ENCODE measurements at places on chromosomes 4 and X.

GRCh38 chr4:81003597-81004111, 26.9 kb upstream of the BMP3 start:
- no peak for DNase-seq

- no peak for DNase-seq
Observed at GRCh38 chr4:54657551-54658251, at the start of gene KIT. KIT (plus strand) TSS chr4:54657957; CDS start chr4:54658015, 58 bp downstream.

DNA sequence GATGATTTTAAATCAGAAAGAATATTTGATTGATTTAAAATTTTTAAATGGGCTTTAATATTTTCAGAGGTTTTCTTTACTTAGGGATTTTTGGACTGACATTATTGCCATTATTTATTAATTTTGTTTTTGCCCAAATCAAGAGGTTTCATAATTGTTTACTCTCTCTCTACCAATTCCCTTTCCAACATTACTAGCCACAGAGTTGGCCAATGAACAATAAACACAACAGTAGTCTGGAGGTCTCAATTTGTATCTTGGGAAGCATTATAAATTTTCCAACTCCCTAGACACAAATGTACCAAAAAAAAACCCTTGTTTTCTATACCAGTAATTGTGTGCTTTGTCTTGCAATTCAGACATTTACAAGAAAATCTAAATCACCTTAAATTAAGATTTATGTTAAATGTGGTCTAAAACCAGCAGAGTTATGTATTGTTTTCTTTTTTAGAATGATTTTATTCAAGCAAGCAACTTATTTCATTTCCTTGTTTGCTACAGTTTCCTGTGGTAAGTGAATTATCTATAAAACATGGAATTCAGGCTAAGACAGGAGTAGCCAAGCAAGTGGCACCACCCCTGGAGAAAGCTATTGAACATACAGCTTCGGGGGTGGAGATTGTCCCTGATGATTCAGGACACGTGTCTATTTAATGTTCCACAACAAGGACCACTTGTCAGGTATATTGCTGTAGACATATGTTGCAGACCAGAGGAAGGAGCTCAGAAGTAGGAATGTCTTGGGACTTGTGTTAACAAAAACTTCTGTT, 622 bp downstream of the KLKB1 start:
- no peak for DNase-seq

GRCh38 chr4:2069161-2069971, 10.2 kb downstream of the NAT8L start:
- no peak for DNase-seq

DNA sequence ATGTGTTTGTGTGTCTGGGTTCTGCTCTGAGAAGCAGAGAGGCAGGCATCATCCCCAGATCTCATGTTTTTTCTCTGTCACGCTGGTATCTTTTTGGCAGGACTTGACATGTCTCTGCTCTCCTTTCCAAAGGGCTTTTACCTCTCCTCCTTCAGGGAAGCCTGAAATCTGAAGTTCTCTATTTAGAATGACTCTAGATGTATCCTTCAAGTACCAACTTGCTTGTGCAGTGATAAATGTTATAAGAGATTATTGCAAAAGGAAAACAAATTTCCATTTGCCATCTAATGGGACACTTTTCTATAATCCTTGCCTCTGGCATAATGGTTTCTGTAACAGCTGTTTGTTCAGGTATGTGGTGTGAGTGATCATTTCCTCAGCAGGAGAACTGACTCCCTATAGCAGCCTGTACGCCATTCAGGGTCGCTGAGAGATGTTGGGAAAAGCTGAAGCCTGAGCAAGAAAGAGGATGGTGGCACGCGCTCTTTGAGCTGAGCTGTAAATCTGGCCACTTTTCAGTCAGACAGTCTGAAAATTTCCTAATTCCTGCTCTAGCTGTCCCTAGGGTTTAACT, 72.5 kb downstream of the CNGA2 start:
- DNase-seq, result no peak

DNA sequence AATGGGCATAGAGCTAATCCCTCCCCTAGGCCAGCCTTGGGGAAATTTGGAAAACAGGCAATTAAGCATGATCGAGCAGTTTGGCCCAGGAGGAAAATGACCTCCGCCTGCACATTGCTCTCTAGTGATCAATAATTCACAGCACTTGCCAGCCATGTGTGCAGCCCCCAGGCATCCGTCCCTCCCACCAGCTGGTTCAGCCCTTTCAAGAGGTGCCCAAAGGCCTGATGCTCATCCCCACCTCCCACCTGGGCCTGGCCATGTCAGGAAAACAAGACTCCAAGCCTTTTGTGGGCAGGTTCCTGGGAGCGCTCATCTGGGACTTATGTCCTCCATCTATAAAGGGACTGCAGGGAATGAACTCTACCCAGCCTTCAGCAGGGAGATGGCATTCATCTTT, 17.5 kb upstream of the PPP2R2C start:
- DNase-seq, result no peak

DNA sequence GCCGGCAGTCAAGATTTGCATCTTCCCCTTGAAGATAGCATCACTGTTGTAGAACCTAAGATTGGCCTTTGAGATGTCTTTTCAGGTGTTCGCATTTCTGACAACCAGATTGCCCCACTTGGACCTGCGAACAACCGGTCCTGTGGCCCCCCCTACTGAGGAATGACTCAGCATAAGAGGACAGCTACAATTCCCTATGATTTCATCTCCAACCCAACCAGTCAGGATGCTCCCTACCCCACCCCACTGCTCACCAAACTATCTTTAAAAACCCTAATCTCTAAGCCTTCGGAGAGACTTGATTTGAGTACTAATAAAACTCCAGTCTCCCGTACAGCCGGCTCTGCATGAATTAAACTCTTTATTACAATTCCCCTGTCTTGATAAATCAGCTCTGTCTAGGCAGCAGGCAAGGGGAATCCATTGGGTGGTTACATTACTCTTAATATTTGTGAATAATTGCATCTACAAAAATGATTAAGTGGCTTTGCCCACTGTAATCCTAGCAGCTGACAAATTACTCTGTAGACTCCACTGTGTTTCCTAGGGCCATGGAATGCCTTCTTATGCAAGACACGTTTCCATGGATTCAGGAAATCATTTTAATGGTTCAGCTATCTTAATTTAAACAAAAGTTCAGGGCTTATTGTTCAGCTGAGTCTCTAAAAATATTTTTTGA, 95.4 kb downstream of the GPR143 start:
- no peak for DNase-seq

- DNase-seq, result no peak
Observed at GRCh38 chrX:44775726-44776125, 68.1 kb upstream of the DUSP21 start.

DNA sequence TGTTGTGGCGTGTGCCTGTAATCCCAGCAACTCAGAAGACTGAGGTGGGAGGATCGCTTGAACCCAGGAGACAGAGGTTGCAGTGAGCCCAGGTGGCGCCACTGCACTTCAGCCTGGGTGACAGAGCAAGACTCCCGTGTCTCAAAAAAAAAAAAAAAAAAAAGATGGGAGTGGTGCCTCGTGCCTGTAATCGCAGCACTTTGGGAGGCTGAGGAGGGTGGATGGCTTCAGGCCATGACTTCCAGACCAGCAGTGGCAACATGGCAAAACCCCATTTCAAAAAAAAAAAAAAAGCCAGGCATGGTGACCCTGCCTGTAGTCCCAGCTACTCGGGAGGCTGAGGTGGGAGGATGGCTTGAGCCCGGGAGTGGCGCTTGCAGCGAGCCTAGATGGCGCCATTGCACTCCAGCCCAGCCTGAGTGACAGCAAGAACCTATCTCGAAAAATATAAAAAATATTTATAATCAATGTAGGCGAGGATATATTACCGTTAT, 27.0 kb downstream of the EIF2S3 start:
- DNase-seq, result no peak

- DNase-seq, result no peak
Observed at GRCh38 chrX:17564689-17565409, 172.4 kb upstream of the SCML1 start.

DNA sequence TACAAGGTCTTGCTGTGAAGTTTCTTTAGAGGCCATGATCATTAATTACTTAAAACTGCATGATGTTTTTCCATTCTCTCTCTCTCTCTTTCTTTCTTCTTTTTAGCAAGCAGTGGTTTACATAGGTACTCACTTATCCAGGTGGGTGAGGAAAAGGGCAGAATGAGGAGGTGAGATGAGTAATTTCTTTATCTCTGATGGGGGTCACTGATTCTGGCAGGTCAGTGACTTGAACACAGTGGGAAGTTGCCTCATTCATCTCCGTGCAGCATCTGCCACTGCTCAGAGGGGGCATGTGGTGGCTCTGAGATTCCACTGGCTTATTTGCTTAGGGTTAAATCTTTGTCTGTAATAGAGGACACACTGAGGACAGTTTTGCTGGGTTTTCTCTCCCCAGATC, 62.6 kb downstream of the FAM114A1 start:
- no peak for DNase-seq

DNA sequence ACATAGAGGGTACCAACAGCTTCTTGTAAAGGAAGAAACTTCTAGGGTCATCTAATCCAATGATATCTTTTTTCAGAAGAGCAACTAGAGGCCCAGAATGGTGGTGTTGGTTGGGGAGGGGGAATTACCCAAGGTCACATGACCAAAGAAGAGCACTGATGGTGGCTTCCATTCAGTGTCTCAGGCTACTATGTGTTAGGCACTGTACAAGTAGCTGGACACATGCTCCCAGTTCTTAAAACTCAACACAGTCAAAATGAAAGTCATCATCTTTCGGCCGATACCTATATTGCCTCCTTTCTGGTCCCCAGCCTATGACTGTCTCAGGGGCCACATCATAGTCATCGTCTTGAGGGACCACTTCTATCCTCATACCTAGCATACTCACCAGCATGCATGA, 88.1 kb downstream of the ARHGAP6 start:
- DNase-seq, result no peak

- no peak for DNase-seq
Observed at GRCh38 chr4:112288455-112288854, 2.8 kb upstream of the TIFA start.

- DNase-seq, result no peak
Observed at GRCh38 chr4:17717301-17717700, 64.1 kb downstream of the FAM184B start.

DNA sequence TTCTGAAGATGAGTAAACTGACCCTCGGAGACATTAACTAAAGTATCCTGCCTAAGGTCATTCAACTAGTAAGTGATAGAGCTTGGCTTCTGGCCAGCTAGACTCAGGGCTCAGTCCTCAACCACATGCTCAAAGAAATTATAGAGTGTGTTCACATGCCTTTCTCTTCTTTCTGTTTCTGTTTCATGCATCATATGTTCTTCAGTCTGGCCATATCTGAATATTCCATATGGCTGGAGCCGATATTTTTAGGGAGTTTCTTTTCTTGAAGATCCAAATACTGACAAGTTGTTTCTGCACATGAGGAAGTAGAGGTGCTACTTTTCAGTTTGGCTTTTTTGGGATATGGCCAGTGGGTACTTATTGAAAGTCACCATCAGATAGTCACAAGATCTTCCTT, 44.9 kb downstream of the MMRN1 start:
- DNase-seq, result no peak

GRCh38 chr4:55124322-55125076, 896 bp downstream of the KDR start:
- DNase-seq, result no peak

- no peak for DNase-seq
Observed at GRCh38 chr4:117225471-117225870, 140.1 kb upstream of the TRAM1L1 start.

- no peak for DNase-seq
Observed at GRCh38 chr4:166602068-166602467, 632.2 kb downstream of the SPOCK3 start.

DNA sequence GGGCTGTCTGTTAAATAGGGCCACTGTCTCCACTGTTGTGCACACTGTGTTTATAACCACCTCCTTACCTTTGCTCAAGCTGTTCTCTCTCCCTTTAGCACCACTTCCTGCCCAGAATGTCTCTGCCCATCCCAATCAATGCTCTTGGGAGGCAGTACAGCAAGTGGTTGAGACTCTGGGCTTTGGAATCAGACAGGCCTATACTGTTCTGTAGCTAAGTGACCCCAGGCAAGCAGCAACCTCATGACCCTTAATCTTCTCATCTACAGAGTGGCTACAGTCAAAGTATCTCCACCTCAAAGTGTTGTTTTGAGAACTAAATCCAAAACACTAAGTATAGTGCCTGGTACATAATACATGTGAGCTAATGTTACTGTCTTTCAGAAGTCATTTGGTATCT, 3.8 kb upstream of the TXK start:
- DNase-seq, result no peak

DNA sequence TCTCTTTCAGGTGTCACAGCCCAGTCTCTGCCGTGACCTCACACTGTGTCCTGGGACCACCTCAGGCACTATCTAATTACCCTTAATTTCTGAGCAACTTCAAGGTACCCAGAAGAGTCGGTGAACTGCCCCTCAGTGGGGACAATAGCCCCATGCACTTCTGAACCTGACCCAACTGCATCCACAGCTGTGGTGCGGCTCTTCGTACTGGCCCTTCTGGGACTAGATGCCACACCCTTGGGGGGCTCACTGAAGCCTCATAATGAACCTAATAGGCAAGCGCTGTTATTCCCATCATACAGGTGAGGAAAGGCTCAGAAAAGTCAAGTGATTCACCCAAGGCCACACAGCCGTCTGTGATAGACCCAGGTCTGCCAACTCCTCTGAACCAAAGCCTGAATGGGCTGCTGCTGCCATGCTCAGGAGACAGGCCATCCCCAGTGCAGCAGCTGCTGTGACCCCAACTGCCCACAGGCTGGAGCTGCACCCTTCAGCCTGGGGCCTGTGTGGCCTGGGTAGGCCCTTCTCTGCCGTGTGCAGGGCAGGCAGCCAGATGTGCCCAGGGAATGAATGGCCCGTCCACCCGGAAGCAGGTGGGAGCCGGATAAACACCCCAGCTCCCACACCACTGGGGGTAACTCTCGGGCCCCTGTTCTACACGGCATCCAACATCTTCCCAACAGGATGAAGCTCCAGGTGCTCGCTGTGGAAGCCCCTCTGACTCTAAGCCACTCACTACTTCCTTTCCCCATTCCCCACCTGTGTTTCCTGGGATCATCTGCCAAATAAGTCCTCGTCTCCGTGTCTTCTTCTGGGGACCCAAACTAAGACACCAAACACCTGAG, 35.9 kb downstream of the HMX1 start:
- no peak for DNase-seq

- no peak for DNase-seq
Observed at GRCh38 chr4:75545526-75545925, 10.3 kb upstream of the ODAPH start.

- no peak for DNase-seq
Observed at GRCh38 chr4:7637971-7638370, 203.2 kb upstream of the PSAPL1 start.

DNA sequence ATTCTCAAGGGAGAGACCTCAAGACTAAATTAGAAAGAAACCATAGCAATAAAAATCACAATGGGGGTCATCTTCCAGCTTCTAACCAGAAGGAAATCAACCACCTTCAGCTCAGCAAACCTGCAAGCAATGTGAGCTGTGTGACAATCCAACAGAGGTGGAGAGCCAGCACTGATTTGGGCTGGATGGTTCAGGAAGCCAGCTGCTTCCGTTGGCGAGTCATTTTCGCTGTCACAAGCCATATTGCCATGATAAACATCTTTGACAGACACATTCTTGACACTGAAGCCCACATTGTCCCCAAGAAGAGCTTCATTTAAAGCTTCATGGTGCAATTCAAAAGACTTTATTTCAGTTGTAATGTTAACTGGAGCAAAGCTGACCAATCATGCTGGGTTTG, 22.7 kb downstream of the F8A1 start:
- DNase-seq, result no peak

GRCh38 chr4:70614184-70614555, 14.4 kb upstream of the ENAM start:
- no peak for DNase-seq

- no peak for DNase-seq
Observed at GRCh38 chr4:8916351-8916885, 44.8 kb upstream of the HMX1 start.

- DNase-seq, result no peak
Observed at GRCh38 chr4:177528620-177529019, 86.4 kb upstream of the AGA start.
